ENCODE measurements at places on chromosomes 1 and 21. TPM values are rescaled to one million over a fixed set of nuclear protein-coding genes. Genes with fewer than 3 reads are reported as not detected.

Gene CDCA8
- 37.9 TPM for polyA plus RNA-seq

Gene DNM3
- polyA plus RNA-seq: 5.2 TPM

Gene OR2T29
- polyA plus RNA-seq: not detected

Gene AGMAT
- 2.3 TPM for polyA plus RNA-seq

Gene BCAS2
- 111 TPM for polyA plus RNA-seq

Gene MLLT11
- 22.6 TPM for polyA plus RNA-seq

Gene RYR2
- polyA plus RNA-seq: 1.7 TPM

Gene NDUFV3
- 71.2 TPM for polyA plus RNA-seq

Gene TDRD5
- polyA plus RNA-seq: not detected

Gene LRRC3
- polyA plus RNA-seq: 1.2 TPM

DNA sequence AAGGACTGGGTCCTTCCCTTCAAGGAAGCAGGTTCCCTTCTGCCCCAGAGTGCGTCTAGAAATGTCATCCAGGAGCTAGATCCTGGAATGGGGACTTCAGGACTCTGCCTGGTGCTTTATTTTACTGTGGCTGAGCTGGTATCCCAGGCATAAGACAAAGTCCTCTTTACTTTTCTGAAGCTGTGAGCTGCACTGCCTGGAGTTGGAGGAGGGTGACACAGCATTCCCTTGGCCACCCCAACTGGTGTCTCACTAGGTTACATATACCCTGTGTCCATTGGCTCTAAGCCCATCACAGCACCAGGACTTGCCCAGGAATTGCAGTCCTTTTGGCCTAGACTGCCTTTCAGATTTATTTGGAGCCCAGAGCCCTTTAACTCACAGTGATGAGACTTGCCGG, 41.8 kb upstream of the CD55 start:
- no peak for DNase-seq

- DNase-seq: no peak
Observed at GRCh38 chr1:54955359-54955758, 25.1 kb upstream of the TMEM61 start.

- DNase-seq: no peak
Observed at GRCh38 chr21:40635391-40635790, 211.6 kb downstream of the DSCAM start.

DNA sequence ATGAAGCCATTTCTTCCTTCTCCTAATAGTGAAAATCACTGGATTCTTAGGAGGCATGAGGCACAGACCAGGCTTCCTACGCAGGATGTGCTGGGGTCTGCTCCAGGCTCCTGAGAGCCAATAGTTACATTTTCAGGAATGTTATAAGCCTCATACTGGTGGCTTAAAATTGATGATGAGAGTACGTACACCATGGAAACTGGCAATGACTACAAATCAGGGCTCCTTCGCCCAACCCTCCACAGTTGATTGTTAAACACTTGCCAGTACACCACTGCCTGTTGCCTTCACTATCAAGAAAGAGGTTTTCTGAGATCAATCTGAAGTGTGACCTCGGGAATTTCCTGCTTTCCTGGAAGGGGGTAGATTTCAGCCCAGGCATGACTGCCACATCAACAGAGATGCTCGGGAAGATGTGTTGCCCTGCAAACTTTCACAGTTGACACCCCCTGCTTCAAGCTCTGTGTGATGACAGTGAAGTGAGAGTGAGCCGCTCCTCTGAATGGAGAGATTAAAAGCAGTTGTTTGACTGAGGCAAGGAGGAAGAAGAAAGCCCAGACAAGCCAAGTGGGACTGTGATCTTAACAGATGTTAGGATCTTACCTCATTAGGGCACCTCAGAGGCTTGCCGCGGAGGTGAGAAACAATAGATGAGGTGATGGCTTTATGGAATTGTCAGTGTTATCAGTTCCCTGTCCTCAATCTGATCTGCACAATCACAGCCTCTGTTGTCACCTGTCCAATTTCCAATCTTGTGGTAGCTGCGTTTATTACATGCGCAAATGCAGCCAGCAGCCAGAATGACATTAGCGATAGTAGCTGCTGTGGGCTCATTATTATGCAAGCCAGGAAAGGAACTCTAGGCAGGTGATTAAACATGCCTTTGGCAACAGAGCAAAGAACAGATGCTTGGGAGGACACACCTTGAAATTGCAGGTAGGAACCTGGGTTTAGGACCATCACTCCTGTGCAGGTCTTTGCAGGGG, 277.3 kb downstream of the KAZN start:
- peak; percentile 39 for DNase-seq

GRCh38 chr1:81731989-81732388, 68.7 kb upstream of the ADGRL2 start:
- no peak for DNase-seq

DNA sequence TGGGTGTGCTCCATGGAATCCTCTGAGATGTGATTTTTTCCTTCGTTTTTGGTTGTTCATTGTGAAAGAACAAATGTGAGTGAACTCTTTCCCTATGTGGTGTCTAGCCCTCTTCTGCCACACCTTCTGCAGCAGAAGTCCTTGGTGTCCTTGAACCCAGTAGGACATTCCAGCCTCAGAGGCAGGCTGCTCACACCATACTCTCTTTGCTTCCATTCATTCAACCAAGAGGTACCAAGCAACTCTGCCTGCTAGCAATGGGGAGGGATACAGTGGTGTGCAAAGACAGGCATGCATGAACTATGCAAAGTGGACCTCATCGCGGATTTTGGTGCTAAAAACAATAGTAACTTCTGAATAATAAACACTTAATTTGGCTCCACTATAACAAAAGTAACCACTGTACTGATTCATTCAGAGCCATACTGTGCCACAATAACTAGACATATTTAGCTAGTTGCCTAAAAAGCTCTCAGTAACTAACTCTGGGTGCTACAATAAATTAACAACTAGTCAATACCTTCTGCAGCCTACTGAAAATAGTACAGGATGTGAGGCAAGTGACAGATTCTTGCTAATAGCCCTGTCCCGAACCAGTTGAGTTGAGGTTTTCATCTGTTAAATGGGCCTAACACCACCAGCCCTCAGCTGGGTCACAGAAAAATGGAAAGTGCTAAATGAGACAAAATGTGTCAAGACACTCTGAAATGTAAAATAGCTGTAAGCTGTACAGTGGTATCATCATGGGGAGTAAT, 155.4 kb downstream of the SLC45A1 start:
- DNase-seq: no peak

GRCh38 chr1:214026985-214027384, 39.2 kb downstream of the PROX1 start:
- DNase-seq: peak; percentile 82

DNA sequence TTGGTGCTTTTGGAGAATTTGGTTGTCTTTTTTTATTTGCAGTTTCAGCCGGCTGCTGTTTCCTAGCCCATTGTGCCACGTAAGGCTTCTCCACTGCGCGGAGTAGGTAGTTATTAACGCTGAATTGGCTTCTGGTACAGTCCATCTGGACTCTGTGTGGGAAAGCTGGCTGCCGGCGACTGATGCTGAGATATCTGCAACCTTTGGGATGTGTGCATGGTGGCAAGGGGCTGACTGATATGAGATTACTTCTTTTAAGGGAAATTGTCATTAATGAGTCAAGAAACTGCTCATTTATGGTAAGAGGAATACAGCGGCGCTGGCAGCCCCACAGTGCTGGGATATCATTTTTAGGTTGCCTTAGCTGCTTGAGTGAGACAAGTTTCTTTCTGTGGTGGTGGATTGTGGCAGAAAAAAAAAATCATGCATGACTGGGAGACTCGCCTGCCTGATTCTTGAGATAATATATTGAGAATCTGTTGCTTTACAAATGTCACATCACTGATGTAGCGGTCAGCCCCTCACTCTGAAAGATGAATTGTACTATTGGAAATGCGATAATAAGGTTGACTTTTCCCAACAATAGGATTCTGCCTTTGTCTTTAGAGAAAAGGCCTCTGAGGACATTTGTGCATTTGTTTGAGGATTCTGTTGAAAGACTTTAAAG, 2.5 kb upstream of the ELAVL4 start:
- DNase-seq: no peak

DNA sequence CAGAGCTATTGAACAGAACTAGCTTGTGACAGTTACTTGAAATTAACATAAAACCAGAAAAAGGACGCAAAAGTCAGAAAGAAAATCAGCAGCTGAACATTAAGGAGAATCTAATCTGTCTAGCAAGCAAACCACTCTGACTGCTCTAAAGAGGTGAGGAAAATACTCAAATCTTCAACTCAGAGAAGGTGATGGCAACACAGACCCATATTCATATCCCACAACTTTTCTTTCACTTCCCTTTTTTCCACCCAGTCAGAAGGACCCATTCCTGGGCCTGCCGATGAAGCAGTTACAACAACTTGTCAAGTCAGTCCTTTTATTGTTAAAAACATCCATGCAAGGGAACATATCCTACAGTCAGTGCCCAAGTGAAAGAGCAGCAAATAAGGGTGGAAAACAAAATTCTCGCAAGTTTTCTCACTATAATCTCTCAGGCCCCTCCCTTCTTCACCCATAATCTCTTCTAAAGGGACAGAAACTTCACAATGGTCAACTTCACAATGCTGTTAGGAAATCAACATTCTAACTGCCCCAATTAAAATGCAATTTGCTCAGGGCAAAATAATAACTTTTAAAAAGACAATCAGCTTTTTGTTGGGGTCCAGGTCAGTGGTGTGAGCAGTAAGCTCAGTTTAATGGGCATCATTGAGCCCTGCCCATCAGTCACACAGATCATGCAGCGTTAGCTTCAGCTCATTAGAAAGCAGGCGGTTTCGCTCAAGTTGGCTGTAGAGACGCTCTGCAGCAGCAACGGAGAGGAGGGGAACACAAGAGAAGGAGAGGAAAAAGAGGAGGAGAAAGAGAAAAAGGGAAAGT, 3.6 kb upstream of the NUP210L start:
- DNase-seq: no peak

- DNase-seq: no peak
Observed at GRCh38 chr1:3975903-3976630, 76.0 kb upstream of the C1orf174 start.

- no peak for DNase-seq
Observed at GRCh38 chr1:18229625-18230024, 122.0 kb downstream of the IGSF21 start.

DNA sequence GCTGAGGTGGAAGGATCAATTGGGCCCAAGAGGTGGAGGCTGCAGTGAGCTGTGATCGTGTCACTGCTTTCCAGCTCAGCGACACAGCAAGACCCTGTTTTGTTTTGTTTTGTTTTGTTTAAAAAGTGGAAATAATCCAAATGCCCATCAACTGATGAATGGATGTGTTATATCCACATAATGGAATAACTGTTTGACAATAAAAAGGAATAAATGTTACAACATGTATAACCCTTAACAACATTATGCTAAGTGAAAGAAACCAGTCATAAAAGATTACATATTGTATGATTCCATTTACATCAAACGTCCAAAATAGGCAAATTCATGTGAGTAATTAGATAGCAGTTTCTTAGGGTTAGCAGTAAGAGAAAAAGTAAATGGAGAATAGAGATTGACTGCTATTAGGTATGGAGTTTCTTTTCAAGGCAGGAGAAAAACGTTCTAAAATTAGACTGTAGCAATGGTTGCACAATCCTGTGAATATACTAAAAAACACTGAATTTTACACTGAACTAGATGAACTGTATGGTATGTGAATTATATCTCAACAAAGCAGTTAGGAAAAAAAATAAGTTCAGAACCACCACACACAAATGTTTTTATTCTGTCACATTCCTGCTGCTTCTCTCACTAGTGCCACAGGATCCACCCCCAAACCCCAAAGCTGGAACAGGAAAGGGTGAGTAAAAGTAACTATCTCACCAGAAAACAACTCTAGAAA, 15.7 kb downstream of the FOXJ3 start:
- no peak for DNase-seq

DNA sequence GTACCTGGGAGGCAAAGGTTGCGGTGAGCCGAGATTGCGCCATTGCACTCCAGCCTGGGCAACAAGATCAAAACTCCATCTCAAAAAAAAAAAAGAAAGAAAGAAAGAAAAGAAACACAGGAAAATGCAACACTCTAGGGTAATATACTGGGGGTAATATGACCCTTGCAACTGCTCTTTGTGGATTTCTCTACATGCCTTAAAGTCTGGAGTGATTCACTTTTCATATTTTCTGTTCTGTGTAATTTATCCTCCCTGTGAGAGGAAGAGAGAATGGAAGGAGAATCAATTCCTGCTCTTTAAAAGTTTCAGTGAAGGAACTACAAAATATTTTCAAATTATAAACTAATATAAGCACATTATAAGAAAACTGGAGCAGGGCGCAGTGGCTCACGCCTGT, 22.7 kb downstream of the RIT1 start:
- DNase-seq: no peak

DNA sequence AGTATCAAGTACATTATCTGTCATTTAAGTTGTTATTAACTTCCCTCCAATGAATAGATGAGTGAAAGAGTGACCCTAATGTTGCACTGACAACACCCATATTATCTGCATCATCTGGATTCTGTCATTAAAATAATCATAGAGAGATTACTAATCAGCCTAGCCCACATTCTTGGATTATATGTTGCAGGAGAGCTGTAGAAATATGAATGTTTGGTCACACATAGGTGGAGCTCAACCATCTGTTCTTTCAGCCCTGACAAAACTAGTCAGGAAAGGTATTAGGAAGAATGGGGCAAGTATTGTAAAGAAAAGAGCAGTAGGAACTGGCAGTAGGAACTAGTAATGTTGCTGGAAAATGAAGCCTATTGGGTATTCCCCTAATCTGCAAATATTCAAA, 15.4 kb downstream of the FLG2 start:
- no peak for DNase-seq

DNA sequence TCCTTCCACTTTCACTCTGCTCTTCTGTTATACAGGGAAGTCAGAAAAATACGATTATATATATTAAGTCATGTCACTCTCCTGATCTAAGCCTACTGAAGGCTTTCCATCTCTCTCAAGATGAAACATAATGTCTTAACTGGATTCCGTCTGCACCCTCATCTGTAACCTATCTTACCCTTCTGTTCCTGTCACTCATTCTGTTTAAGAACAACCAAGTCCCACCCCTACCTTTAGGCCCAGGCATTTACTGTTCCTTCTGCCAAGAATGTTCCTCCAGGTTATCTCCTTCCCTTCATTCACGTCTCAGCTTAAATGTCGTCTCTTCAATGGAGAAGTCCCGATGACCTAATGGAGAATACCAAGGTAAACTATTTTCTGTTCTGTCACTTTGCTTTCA, 1802.4 kb downstream of the MRPL39 start:
- no peak for DNase-seq

DNA sequence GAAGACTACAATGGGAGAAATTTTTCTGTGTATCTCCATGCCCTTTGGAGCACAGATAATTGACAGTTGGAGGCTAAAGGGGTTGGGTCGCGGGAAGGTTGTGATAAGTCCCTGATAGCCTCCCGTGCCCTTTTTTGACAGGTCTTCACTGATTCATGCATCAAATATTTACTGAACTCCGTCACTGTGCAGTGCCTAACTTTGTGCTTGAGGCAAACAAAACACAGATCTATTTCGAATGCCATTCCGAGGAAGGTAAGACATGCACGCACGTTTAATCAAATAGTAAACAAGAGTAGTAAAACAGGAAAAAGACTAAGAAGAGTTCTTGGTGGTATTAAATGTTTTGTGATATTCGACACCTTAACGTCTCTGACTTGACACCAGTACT, 494 bp upstream of the PIP5K1A start:
- peak; percentile 8 for DNase-seq
